Left ventricle myocardium inferior (tissue), 1 donor: ENCODE measurements at places on chromosomes 4 and X. TPM values are rescaled to one million over a fixed set of nuclear protein-coding genes. Genes with fewer than 3 reads are reported as not detected.

GRCh38 chrX:41449615-41450014 is 2.5 kb downstream of the NYX start:
- no peaks in the 10 kb centered on the region for H3K36me3 ChIP-seq
- peak overlapping the region; percentile 41 for H3K4me3 ChIP-seq
- no peaks in the 10 kb centered on the region for H3K27me3 ChIP-seq
- H3K4me1 ChIP-seq, result peaks cover 18% of the 10 kb centered on the region
- peak overlapping the region; percentile 75 for H3K27ac ChIP-seq
- DNase-seq, result no peak

DNA sequence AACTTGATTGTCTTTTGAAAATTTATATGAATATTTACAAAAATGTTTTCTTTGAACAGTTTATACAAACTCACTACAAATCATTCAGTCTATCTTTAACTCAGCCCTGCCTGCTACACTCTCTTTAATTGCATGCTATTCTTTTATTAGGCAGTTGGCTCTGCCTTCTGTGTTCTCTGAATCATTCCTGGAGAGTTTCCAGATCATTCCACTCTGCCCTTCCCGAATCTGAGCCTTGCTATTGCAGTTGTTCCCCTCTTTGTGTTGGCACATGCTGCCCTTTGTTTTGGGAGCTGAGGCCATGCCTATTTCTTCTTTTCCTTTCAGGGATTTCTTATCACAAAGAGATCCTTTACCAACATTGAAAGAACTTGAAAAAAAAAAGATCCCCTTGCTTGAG is 8.7 kb upstream of the TECRL start:
- DNase-seq, result no peak
- no peaks in the 10 kb centered on the region for H3K36me3 ChIP-seq
- H3K4me1 ChIP-seq, result peaks cover 29% of the 10 kb centered on the region
- H3K27ac ChIP-seq, result peak overlapping the region; percentile 85
- peak overlapping the region; percentile 33 for H3K4me3 ChIP-seq

GRCh38 chr4:75412746-75413145 is 101.5 kb downstream of the RCHY1 start:
- no peak overlapping the region for H3K4me3 ChIP-seq
- no peaks in the 10 kb centered on the region for H3K36me3 ChIP-seq
- DNase-seq, result no peak
- no peak overlapping the region for H3K27ac ChIP-seq

DNA sequence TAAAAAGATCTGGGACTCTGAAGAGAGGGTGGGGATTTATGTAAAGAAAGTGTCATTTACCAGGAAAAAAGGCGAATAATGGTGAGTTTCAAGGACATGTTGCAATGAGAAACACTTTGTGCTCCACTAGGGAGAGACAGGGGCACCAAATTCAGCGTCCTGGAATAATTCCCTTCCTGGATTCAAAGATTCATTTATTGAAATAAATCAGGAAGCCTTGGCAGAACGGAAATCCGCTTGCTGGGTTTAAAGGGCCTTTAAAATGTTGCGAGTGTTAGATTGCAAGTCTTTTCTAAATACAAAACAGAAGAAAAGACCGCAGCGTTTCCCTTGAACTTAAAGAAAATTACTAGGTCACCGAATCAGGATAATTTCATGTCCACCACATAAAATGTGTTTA is 3.8 kb upstream of the ZIC3 start:
- H3K36me3 ChIP-seq, result no peaks in the 10 kb centered on the region
- H3K4me1 ChIP-seq, result peaks cover 18% of the 10 kb centered on the region
- H3K27ac ChIP-seq, result no peak overlapping the region
- H3K27me3 ChIP-seq, result peaks cover 85% of the 10 kb centered on the region
- no peak for DNase-seq

The FHIP1A gene
- total RNA-seq, result 21.4 TPM

DNA sequence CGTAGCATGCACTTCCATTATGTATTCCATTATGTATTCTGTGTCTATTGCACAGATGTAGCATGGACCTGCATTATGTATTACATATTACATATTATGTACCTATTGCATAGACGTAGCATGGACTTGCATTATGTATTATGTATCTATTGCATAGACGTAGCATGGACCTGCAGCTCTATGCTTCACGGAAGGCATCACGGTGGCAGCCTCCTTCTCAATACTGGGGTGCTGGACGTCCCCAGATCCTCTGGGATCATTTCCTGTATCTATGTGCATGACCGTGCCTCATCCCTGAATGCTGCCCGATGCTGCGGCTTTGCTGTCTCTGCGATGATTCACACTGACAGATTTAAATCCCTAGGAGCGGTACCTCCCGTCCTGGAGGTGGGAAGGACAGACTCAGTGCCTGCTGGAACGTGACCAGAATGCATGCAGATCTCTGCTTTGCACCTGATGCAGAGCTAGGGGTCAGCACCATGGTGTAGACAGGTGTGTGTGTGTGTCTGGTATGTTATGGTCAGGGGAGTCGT is 317.5 kb downstream of the DHRSX start:
- H3K27me3 ChIP-seq, result no peaks in the 10 kb centered on the region
- H3K4me1 ChIP-seq, result no peaks in the 10 kb centered on the region
- H3K27ac ChIP-seq, result no peak overlapping the region
- no peaks in the 10 kb centered on the region for H3K36me3 ChIP-seq
- no peak for DNase-seq
- no peak overlapping the region for H3K4me3 ChIP-seq

- H3K36me3 ChIP-seq, result no peaks in the 10 kb centered on the region
- H3K27ac ChIP-seq, result peak overlapping the region; percentile 54
- H3K4me1 ChIP-seq, result no peaks in the 10 kb centered on the region
- no peak overlapping the region for H3K4me3 ChIP-seq
- H3K27me3 ChIP-seq, result no peaks in the 10 kb centered on the region
These were observed 82.6 kb upstream of the GYPA start for GRCh38 chr4:144223149-144223548.

DNA sequence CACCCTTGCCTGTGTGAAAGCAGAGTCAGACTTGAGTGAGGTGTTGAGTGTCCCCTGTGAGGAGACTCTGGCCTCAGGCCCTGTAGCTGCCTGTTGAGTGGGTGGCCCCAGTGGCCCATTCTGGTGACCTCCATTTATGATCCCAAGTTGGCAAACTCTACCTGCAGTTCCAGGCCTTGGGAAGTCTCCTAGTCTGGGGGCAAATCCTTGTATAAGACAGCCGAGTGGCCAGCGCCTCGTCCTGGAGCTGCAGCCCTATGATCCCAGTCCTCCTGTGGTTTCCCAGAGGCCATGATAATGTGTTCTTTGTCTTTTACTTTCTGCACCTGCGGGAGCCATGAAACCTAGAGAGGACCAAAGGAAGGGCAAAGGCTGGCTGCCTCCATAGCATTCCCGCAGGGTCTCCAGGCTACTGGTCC is 58.7 kb downstream of the NBDY start:
- H3K4me1 ChIP-seq, result no peaks in the 10 kb centered on the region
- H3K4me3 ChIP-seq, result no peak overlapping the region
- no peaks in the 10 kb centered on the region for H3K36me3 ChIP-seq
- H3K27ac ChIP-seq, result no peak overlapping the region
- no peak for DNase-seq

The CLDN22 gene
- not detected for total RNA-seq

The PCDH7 gene
- 34.3 TPM for total RNA-seq

The SMIM10L2A gene
- 0.82 TPM for total RNA-seq

The YIPF7 gene
- 1.4 TPM for total RNA-seq

DNA sequence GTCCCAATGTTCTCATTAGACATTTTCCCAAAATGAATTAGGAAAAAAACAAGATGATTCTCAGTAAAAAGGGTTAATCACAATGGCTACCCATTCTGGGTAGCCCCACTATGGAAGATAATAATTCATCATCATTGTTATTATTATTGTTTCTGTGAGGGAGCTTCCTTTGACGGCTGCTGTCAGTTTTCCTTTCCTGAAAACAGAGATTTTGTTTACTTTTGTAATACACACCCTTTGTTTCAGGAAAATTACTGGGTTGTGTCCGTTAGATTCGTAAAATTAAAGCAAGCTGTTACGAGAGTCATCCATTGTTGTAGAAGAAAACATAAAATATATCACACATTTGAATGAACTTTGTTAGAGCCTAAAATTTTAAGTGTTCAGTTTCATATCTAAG is 192.9 kb upstream of the ANKRD50 start:
- no peak overlapping the region for H3K27ac ChIP-seq
- DNase-seq, result no peak
- H3K27me3 ChIP-seq, result no peaks in the 10 kb centered on the region
- peaks cover 18% of the 10 kb centered on the region for H3K4me1 ChIP-seq

DNA sequence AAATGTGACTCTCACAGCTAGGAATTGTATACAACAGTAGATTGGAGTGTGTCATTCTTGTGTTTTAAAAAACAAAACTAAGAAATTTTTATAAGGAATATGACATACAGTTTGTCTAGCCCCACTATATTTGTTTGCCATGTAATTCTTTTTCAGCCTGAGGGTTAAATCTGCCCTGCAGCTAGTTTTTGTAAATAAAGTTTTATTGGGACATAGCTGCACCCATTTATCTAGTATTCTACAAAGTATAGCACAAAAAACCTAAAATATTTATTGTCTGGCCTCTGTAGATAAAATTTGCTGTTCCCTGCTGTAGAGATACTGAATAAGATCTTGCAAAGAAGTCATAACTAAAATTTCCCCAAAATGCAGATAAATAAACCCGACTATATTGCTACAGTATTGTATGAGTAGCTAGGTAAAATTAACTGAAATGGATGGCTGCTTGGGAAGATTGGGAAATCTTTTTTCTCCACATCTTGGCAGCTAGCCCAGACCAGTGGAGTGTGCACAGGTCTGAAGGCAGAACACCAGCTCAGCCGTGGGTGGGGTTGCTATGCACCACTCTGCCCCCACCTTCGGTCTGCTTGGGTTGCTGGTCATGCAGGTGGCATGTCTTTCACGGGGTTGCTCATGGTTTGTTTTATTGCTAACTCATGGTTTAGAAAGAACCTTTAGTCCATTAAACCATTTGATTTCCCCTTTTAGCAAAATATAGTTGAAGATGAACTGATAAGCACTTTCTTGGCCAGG is 127.9 kb downstream of the KLHL8 start:
- H3K4me1 ChIP-seq, result peaks cover 63% of the 10 kb centered on the region
- peak; percentile 52 for DNase-seq
- no peaks in the 10 kb centered on the region for H3K27me3 ChIP-seq

- DNase-seq, result no peak
- H3K36me3 ChIP-seq, result no peaks in the 10 kb centered on the region
- H3K4me3 ChIP-seq, result no peak overlapping the region
These were observed 189.7 kb upstream of the ITM2A start for GRCh38 chrX:79556800-79557199.

The ATP1B4 gene
- total RNA-seq, result 1.8 TPM

The EGF gene
- 13.0 TPM for total RNA-seq

DNA sequence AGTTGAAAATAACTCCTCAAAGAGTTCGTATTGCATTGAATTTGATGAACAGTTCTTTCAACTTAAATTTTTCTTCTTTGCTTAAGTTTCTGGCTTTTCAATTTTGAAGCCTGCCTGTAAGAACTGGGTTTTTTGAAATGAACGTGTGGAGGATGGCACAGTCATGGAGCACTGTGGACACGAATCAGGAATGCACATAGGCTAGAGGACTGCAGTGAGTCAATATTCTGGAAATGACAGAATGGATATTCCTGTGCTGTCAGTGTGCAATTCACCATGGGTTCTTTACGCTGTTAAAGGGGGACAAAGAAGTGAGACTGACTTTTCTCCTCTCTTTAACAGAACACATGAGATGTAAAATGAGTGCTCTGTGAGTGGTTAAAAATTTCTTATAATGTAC is 368.0 kb upstream of the AGA start:
- H3K27ac ChIP-seq, result no peak overlapping the region
- no peak overlapping the region for H3K4me3 ChIP-seq
- H3K27me3 ChIP-seq, result no peaks in the 10 kb centered on the region
- H3K36me3 ChIP-seq, result no peaks in the 10 kb centered on the region

DNA sequence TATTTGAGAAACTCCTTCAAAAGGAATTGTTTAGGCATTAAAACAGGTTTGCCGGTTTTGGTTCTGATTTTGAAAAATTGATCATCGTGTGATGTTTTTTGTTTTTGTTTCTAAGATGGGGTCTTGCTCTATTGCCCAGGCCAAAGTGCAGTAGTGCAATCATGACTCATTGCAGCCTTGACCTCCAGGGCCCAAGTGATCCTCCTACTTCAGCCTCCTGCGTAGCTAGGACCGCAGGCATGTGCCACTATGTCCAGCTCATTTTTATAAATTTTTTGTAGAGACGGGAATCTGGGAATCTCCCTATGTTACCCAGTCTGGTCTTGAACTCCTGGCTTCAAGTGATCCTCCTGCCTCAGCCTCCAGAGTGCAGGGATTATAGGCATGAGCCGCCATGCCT is 35.0 kb downstream of the CLCN3 start:
- H3K4me3 ChIP-seq, result no peak overlapping the region
- peaks cover 58% of the 10 kb centered on the region for H3K4me1 ChIP-seq
- H3K36me3 ChIP-seq, result no peaks in the 10 kb centered on the region

DNA sequence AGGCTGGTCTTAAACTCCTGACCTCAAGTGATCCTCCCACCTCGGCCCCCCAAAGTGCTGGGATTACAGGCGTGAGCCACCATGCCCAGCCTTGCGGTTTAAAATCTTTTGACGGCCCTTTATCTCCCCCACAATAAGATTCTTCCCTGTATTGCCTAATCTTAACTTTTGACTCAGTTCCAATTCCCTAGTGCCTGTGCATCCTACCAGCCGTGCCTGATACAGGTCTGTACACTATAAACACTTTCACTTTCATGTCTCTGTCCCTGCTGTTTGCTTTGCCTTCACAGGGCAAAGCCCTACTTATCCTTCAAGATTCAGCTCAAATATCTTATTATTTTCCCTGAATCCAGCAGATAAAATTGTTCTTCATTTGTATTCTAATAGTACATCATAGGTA is 74.6 kb downstream of the WDR44 start:
- H3K36me3 ChIP-seq, result no peaks in the 10 kb centered on the region
- H3K4me3 ChIP-seq, result no peak overlapping the region
- H3K4me1 ChIP-seq, result no peaks in the 10 kb centered on the region
- H3K27me3 ChIP-seq, result no peaks in the 10 kb centered on the region
- peak overlapping the region; percentile 8 for H3K27ac ChIP-seq

The EMCN gene
- 43.6 TPM for total RNA-seq

The PDGFRA gene
- total RNA-seq, result 24.8 TPM

DNA sequence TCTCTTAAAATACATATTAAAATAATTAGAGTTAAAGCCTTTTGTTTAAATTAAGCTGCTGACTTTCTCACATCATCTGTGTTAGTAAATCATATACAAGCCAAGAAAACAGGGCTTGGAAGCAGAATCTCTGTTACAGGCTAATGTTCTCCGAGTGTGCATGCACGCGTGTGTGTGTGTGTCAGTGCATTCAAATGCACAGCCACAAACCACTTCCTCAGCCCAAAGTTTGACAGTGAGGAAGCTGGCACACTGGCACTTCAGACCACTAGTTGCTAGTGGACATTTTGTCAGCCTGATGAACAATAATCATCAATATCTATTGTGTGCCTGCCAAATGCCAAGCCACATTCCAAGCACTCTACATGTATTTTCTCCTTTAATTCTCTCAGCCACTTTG is 5.6 kb downstream of the MAOB start:
- no peak overlapping the region for H3K27ac ChIP-seq
- no peaks in the 10 kb centered on the region for H3K27me3 ChIP-seq
- no peaks in the 10 kb centered on the region for H3K36me3 ChIP-seq
- no peak overlapping the region for H3K4me3 ChIP-seq

DNA sequence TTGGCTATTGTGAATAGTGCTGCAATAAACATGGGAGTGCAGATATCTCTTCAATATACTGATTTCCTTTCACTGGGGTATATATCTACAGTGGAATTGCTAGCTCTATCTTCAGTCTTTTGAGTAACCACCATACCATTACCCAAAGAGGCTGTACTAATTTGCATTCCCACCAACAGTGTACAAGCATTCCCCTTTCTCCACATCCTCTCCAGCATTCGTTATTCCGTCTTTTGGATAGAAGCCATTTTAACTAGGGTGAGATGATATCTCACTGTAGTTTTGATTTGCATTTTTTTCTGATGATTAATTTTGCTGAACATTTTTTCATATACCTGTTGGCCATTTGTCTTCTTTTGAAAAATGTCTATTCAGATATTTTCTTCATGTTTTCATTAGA is 110.3 kb downstream of the PRDM5 start:
- H3K36me3 ChIP-seq, result peaks cover 31% of the 10 kb centered on the region
- DNase-seq, result no peak
- no peak overlapping the region for H3K27ac ChIP-seq
